CD4-positive, alpha-beta T cell treated with Interleukin-17A for 1 hour (primary cell): ENCODE measurements at places on chromosomes 7 and 10.

GRCh38 chr10:13272164-13272571 is 27.7 kb downstream of the PHYH start:
- DNase-seq = no peak

DNA sequence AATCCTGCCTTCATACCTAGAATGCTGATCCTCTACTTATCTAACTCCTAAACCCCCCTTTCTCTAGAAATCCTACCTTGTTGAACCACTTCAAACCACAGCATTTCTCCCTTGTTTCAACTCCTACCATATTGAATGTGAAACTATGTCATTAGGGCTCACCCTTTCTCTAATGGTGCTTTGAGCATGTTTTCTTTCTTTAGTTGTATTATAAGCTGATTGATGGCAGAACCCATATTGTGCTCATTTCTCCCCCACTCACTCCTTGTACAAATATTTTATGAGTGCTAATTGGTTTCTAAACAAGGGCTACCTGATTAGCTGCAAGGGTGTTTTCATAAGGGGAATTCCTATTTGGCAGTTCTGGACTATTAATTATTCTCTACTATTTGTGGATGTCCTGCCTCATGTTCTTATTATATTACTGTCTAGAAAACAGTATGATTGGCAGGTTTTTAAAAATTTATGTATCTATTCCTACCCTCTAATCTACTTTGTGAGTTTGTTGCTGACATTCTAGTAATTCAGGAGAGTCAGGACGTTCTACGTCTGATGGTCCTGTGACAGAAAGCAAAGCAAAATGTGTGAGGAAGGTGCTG is 765.8 kb downstream of the KCNMA1 start:
- no peak for DNase-seq

GRCh38 chr7:157970744-157971143 is 616.9 kb downstream of the PTPRN2 start:
- DNase-seq = no peak

DNA sequence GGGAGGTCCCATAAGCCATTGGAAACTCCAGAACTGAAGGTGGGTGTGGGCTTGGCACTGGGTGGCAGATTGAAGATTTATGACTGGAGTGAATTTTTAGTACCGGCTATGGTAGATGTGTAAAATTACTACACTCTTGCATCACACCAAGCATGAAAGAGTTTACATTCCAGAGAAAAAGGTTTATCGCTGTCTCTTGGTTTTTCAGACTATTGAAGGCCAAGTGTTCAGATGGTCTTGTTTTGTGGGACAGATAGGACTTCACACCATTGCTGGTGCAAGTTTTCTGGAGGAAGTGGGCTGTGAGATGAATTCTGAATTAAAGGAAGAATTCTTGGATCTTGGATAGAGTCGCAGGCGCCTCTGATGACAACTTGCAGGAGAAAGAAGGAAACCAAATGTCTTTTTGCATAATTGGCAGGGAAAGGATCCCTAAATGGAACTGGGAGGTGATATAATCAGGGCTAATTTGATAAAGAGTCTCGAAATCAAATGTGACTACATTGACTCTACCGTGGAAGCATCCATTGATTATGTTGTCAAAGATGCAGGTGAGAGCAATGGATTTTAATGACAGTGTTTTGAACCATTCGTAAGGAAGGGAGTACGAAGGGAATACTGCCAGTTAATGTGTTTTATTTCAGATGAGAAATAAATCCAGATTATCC is 14.2 kb upstream of the NMT2 start:
- no peak for DNase-seq

DNA sequence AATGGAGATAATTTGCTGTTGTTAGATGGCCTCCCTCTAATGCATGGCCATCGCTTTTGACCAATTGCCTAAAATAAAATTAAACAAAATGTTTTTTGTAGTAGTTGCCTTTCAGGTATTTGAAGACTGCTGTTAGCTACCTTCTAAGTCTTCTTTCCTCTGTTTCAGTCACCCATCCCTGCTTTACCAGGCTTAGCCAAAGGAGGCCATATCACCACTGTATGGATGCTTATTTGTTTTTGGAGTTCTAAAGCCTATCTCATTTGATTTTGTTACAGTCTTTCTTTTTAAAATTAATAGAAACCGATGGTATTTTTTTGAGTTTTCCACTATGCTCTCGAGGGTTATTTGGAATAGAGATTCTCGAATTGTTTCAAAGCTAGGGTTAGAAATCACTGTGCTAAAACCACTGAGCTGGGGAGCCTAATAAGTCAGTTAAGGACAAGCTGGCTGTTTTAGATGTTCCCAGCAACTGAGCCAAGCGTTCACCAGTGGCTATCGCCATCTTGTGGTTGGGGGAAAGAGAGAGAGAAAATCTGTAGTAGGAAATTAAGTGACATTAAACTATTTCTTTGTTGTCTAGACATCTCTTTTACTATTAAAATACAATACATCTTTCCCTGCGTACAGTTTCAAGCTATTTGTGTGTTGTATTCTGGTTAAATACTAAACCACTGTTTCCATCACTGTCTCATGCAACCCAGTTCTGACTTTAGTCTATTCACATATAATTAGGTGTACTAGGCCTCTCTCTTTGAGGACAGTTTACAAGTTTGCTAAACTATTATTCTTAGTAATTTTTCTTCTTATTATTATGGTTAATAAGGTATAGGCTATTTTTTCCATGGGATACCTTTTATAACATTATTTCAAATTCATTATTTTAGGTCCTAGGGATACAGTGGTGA is 52.2 kb downstream of the GPR158 start:
- DNase-seq = peak; percentile 2

DNA sequence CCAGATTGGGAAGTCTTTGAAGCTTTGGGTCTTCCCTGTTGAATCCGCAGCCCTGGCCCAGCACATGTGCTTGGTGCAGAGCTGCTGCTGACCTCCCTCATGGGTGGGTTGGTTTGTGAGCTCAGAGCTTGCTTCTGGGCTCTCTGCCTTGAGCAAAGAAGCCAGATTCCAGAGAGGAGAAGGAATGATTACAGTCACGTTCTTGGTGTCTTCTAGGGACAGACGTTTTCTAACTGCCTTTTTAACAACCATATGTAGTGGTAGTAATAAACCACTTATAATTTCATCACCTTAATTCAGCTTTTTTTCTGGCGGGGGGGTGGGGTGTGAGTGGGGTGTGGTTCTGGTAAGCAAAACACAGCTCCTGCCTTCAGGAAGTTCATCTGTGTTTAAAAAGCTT is 39.5 kb downstream of the LRMDA start:
- DNase-seq = no peak

DNA sequence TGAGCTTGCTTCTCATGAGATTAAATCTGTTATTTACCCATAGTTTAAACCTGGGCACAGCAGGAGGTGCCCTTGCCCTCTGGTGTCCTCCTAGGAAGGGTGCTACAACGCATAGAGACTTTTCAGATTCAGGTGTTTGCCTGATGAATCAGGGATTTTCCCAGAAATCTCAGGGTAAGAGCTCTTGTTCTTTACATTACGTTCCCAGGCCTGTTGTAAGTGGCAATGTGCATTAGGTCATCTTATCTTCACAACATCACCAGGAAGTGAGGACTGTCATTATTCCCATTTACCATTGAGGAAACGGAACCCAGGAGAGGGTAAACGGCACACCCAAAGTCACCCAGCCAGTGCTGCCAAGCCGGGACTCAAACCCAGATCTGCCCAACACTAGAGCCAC is 73.0 kb downstream of the NHLRC2 start:
- DNase-seq = no peak

DNA sequence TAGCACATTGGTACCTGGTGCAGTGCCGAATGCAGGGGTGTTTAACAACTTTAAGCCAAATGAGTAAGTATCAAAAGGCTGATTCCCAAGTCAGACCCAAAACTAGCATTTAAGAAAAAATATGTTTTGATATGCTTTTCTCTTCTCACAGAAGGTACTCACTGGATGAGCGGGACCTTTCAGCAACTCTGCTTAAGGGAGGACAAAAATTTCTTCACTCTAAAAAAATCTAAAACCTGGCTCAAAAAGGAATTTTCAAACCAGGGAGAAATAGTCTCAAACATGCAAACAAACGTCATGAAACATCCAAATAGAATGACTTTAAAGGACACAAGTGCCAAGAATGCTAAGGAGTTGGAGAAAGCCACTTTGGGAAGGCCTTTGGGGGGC is 962.1 kb downstream of the KCNMA1 start:
- no peak for DNase-seq

DNA sequence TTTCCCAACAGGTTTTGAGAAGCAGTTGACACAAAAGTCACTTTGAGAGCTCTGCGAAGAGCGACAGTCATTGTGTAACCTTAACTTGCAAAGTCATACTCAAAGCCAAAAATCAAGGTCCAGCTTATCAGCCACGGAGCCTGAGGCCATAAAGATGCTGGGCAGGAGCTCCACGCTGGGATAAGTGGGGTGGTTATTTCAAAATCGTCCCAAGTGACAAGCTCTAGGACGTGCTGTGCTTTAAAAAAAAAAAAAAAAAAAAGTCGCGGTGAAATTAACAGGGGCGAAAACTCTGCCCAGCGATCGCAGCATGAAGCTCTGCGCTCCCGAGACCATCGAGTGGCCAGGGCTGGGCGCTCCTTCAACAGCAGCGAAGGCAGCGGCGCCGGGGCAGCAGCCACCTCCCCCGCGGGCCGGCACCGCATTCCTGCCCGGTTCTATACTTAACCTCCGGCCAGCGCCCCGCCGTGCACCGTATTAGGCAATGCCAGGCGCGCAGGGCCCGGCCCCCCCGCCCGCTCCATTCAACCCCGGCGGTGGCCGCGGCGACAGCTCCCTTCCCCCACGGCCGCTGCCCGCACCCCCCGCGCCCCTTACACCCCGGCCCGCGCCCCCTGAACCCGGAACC is 657 bp downstream of the HACD1 start:
- DNase-seq = peak; percentile 23

- DNase-seq = no peak
These were observed 194.1 kb downstream of the INHBA start for GRCh38 chr7:41508755-41509154.

- DNase-seq = no peak
These were observed 62.4 kb downstream of the DNAJB6 start for GRCh38 chr7:157399086-157399687.
